Smooth muscle cell of the umbilical artery (primary cell): ENCODE measurements at places on chromosomes 4 and X. TPM values are rescaled to one million over a fixed set of nuclear protein-coding genes. Genes with fewer than 3 reads are reported as not detected.

KLB gene
- total RNA-seq = not detected in 2 replicates

F8A1 gene
- total RNA-seq = 1.8 and 4.6 TPM in 2 replicates

FAM120C gene
- 4.2 and 6.5 TPM in 2 replicates for total RNA-seq

PNMA6A gene
- 2.0 and 3.9 TPM in 2 replicates for total RNA-seq

TLR2 gene
- 0.55 TPM in 1 of 2 replicates, not detected in the other for total RNA-seq

RPA4 gene
- total RNA-seq = 0.59 and 0.92 TPM in 2 replicates

ARX gene
- not detected in 2 replicates for total RNA-seq

PWWP3B gene
- 2.1 and 2.3 TPM in 2 replicates for total RNA-seq

SPANXA1 gene
- not detected in 2 replicates for total RNA-seq

AREG gene
- 0.14 TPM in 1 of 2 replicates, not detected in the other for total RNA-seq

NUDT10 gene
- total RNA-seq = 2.1 and 5.2 TPM in 2 replicates
